ENCODE measurements at places on chromosomes 1 and 21.

- DNase-seq: no peak
Measured at GRCh38 chr1:53735681-53736080, 3.3 kb downstream of the GLIS1 start.

DNA sequence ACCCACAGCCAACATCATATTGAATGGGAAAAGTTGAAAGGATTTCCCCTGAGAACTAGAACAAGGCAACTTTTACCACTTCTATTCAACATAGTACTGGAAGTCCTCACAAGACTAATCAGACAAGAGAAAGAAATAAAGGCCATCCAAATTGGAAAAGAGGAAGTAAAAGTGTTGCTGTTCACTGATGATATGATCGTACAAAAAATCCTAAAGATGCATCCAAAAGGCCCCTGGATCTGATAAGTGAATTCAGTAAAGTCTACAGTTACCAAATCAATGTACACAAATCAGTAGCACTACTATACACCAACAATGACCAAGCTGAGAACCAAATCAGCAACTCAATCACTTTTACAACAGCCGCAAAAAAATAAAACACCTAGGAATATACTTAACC lies 28.3 kb downstream of the RAB3GAP2 start:
- no peak for DNase-seq

DNA sequence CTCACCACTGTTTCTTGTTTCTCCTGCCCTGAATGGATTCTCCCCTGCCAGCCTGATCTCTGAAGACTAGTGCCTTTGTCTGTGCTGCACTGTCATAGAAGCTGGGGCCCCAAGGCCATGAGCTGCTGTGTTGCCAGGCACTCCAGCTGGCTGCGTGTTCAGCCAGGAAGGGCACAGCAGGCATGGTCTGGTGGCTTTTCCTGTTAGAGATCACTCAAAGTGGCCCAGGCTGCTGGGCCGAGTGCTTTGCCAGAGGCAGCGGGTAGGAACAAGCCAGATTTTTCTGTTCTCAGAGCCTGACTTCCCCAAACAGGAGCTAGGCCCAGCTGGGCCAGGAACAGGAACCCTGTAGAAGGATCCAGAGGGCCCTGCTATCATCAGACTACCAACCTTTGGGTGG lies 5.2 kb downstream of the ADPRS start:
- no peak for DNase-seq

- no peak for DNase-seq
Measured at GRCh38 chr1:106290805-106291501, 765.5 kb upstream of the PRMT6 start.

DNA sequence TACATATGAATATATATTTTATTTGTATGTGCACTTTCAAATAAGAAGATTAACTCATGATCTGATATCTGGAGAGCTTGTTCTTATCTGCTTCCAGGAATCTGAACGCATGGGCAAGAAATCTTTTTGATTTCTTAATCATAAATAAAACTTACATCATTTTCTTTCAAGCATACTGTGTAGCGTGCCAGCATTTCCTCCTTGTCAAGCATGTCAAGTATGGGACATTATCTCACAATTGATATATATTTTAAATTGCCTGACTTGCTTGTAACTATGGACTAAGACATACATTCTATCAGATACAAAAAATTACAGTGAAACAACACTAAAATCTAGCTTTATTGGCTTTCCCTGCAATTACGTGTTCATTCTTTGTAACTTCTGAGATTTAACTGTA lies 1128.2 kb downstream of the PLA2G4A start:
- DNase-seq: no peak

DNA sequence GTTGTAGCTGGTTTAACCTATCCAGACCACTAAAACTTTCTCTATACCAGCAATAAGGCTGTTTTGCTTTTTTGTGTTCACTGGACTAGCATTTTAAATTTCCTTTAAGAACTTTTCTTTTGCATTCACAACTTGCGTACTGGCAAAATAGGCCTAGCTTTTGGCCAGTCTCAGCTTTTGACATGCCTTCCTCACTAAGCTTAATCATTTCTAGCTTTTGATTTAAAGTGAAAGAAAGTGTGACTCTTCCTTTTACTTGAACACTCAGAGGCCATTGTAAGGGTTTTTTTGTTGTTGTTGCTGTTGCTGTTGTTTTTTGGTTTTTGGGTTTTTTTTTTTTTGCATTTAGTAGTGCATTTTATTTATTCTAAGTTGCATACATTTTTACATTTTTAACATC lies 15.2 kb downstream of the RPAP2 start:
- DNase-seq: no peak

GRCh38 chr1:82264802-82265201 lies 464.1 kb downstream of the ADGRL2 start:
- no peak for DNase-seq

DNA sequence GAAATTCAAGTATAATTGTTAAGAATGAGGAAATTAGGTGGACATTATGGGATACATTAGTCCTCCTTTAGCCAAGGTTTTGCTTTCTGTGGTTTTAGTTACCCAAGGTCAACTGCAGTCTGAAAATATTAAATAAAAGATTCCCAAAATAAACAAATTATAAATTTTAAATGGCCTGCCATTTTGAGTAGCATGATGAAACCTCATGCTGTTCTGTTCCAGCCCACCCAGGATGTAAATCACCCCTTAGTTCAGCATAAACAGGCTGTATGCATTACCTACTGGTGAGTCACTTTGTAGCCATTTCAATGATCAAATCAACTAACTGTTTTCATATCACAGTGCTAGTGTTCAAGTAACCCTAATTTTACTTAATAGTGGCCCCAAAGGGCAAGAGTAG lies 132.5 kb upstream of the LYPLAL1 start:
- DNase-seq: no peak

DNA sequence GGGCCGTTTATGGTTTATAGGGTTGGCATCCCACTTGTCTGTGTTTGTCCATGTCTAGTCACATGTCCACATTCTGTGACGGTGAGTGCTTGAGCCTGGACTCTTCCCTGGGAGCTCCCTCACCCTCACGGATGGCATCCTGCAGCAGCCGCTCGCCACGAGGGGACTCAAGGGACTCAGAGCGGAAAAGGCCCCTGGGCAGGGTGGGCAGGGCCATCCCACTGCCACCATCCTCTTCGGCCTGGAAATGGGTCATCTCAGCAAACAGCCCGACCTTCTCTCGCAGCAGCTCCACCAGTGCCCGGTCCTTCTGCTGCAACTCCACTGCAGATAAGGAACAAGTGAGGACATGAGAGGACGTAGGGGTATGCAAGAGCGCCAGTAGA lies 11.1 kb downstream of the RXFP4 start:
- no peak for DNase-seq

DNA sequence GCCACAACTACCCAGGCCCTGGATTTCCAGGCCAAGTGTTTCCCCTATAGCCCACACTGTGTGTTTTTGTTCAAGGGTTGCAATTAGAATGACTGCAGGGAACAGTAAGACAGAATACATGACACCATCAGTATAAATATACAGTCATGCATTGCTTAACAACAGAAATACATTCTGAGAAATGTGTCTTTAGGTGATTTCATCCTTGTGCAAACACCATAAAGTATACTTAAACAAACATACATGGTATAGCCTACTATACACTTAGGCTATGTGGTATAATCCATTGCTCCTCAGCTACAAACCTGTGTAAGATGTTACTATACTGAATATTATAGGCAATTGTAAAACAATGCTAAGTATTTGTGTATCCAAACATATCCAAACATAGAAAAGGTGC lies 7.5 kb upstream of the SLC44A5 start:
- DNase-seq: no peak

DNA sequence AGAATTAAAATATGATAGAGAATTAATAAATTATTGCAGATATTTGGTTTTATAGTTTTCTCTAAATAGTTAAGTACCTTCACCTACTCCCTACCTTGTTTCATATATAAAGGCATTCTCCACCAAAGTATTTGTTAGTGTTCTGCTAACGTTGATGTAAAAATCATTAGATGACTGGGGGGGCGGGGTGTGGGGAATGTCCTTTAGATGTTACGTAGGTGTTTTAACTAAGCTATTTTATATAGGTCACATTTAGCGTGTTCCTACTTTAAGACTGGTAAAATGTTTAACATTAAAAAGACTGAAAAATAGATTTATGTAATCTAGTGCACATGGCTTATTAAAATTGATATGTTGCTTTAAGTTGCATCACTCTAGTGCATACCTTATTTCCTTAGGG lies 48.6 kb downstream of the PTPRC start:
- DNase-seq: no peak

DNA sequence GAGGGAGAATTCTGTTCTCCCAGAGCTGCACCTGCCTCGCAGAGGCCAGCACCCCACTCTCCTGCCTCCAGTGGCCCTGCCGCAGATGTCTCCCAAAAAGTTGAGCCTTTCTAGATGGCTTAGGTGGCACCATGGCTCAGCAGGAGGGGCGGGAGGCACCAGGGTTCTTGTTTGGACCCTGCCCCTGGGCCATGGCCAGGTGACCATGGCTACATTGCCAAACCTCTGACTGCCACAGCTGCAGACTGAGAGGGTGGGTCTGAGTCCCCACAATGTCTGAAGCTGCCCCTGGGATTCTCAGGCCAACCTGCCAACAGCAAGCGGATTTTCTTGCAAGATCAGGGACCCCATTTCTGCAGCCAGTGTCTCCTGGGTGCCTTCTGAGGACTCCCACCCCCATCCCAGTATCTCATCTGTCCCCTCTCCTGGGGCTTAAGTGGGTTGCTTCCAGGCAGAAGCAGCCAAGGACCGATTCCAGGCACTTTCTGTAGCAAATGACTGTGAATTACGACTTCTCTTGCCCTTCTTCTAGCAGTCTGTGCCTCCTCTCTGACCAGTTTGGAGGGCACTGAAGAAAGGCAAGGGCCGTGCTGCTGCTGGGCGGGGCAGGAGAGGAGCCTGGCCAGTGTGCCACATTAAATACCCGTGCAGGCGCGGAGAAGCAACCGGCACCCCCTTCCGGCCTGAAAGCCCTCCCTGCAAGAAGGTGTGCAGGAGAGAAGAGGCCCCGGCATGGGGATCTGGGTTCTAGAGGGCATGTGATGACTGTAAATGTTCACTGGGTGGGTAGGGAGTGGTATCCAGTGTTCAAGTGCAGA lies 22.5 kb downstream of the SESN2 start:
- DNase-seq: no peak

All from T-helper 17 cell (primary cell).